Bronchial smooth muscle cell (primary cell): ENCODE measurements at places on chromosomes 11 and 22. TPM values are rescaled to one million over a fixed set of nuclear protein-coding genes. Genes with fewer than 3 reads are reported as not detected.

The PARVG gene
- 0.09 TPM in 1 of 2 replicates, not detected in the other for total RNA-seq

The FAM89B gene
- 12.4 and 13.2 TPM in 2 replicates for total RNA-seq

The OR51I1 gene
- total RNA-seq, result 0.60 TPM in 1 of 2 replicates, not detected in the other

The DDI1 gene
- total RNA-seq, result not detected in 2 replicates

The PLXNB2 gene
- total RNA-seq, result 127 and 183 TPM in 2 replicates

The TCN1 gene
- total RNA-seq, result not detected in 2 replicates

The MMP13 gene
- total RNA-seq, result not detected in 2 replicates

The CCDC89 gene
- total RNA-seq, result 7.1 and 8.7 TPM in 2 replicates

The OR5B21 gene
- not detected in 2 replicates for total RNA-seq

The UCP3 gene
- 0.09 and 0.16 TPM in 2 replicates for total RNA-seq
